Activated CD4-positive, alpha-beta memory T cell treated with anti-CD3 and anti-CD28 coated beads, Interleukin-2, amount 10 ng/mL, durations not matched to agents 7 days and 5 days (primary cell): ENCODE measurements at places on chromosomes 3 and 15. TPM values are rescaled to one million over a fixed set of nuclear protein-coding genes. Genes with fewer than 3 reads are reported as not detected.

The PLA2G4E gene
- not detected for total RNA-seq

The CATSPER2 gene
- total RNA-seq, result 4.7 TPM

The UROC1 gene
- total RNA-seq, result not detected

The AQP9 gene
- total RNA-seq, result not detected

- DNase-seq, result no peak
Observed at GRCh38 chr3:71591101-71591500, 7.6 kb upstream of the FOXP1 start.

DNA sequence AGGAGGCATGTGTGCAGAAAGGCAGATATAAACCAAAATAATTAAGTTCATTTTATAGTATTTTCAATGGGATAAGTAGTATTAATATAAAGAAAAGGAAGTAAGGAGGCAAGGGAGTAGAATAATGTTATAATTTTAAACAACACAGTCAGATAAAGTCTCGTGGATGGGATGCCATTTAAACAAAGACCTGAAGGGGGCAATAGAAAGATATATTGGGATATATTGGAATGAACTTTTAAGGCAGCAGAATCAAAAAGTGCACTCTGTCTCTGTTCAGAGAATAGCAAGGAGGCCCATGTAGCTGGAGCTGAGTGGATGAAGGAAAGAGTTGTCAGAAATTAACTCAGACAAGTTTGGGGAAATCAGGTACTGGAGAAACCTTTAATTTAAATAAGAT is 158.7 kb downstream of the CGGBP1 start:
- no peak for DNase-seq

- DNase-seq, result no peak
Observed at GRCh38 chr3:138173769-138174420, 826 bp downstream of the DBR1 start.

DNA sequence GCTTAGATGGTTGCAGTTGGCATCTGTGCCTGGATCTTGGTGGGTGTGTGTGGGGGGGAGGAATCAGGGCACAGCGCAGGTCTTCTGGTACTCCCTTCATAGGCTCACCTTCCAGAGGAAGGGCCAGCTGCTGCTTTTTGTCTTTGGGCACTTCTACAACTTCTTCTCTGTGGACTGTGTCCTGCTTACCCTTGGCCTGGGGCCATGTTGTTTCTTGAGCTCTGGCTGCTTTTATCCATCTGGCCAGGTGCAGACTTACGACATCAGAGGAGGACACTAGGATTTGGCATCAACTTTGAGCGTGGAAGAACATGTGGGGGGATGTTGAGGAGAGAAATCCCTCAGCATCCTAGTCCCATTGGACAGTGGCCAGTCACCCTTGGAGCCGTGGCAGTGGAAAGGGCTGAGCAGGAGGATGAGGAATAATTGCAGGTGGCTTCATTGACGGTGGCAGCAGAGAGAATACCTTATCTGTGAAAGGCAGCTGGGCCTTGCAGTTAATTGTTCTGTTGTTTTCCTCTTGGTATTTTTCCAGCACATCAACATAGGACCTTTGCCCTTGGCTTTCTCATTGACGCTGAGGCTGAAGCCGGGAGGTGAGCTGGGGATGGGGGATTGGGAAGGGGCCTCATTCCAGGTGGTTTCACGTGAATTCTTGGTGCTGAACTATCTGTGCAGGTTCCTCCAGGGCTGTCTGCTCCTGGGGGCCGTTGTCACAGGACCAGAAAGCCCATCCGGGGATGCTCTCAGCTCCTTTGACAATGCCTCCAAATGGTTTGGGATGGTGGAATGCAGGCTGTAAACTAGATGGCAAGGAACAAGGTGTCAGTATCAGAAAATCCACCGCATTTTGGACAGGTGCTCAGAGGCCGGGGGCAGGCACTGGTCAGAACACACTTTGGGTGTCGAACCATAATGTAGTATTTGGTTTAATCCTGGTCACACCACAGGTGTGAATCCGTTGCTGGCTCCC is 9.7 kb downstream of the EPHB1 start:
- DNase-seq, result no peak

GRCh38 chr3:30162579-30162978 is 443.8 kb upstream of the TGFBR2 start:
- DNase-seq, result no peak
